Kidney tubule cell (primary cell): ENCODE measurements at places on chromosomes 4 and X.
A peak's percentile ranks its signal among the peaks of the same experiment; 100 is the strongest.

DNA sequence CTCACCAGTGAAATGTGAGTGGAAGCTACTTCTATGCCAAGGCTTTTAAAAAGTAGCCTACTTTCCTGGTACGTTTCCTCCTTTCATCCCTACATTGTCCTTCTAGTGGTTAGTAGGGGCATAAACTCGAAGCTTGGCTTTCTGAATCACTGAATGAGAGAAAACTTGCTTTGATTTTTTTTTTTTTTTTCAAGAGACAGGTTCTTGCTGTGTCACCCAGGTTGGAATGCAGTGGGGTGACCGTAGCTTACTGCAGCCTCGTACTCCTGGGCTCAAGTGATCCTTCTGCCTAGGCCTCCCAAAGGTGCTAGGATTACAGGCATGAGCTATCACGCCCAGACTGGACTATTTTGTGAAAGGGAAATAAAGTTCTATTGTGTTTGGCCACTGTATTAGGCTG, 89.1 kb upstream of the IGFBP7 start:
- DNase-seq, result peak; percentile 57

DNA sequence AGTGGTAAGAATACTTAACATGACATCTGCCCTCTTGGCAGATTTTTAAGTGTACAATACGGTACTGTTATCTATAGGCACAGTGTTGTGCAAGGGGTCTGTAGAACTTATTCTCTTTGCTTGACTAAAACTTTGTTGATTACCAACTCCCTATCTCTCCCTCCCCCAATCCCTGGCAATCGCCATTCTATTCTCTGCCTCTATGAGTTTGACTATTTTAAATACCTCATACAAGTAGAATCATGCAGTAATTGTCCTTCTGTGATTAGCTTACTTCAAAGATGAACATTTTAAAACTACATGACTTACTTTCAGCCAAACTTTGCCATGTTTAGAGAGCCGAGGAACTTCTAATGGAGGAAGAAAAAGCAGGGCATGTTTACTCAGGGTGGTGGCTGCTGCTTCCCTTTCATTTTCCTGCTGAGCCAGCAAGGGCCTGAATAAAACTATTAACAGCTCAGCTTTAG, 62.4 kb downstream of the APOO start:
- DNase-seq, result no peak

GRCh38 chr4:87283151-87283550, 39.5 kb downstream of the HSD17B13 start:
- no peak for DNase-seq

DNA sequence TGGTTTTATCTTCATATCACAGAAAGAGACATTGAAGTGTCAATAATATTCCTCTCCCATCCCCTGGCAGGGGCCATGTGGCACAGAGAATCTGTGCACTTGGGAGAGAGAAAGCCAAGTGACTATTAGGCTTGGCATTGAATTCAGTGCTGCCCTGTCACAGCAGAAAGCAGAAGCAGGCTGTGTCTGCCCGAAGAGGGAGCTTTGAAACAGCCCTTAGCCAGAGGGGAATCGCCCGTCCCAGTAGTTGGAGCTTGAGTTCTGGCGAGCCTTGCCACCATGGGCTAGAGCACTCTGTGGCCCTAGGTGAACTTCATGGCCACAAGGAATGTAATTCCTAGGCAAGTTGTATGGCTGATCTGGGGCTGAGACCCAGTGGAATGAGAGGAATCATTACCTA, 282.5 kb upstream of the PCDH10 start:
- DNase-seq, result no peak

DNA sequence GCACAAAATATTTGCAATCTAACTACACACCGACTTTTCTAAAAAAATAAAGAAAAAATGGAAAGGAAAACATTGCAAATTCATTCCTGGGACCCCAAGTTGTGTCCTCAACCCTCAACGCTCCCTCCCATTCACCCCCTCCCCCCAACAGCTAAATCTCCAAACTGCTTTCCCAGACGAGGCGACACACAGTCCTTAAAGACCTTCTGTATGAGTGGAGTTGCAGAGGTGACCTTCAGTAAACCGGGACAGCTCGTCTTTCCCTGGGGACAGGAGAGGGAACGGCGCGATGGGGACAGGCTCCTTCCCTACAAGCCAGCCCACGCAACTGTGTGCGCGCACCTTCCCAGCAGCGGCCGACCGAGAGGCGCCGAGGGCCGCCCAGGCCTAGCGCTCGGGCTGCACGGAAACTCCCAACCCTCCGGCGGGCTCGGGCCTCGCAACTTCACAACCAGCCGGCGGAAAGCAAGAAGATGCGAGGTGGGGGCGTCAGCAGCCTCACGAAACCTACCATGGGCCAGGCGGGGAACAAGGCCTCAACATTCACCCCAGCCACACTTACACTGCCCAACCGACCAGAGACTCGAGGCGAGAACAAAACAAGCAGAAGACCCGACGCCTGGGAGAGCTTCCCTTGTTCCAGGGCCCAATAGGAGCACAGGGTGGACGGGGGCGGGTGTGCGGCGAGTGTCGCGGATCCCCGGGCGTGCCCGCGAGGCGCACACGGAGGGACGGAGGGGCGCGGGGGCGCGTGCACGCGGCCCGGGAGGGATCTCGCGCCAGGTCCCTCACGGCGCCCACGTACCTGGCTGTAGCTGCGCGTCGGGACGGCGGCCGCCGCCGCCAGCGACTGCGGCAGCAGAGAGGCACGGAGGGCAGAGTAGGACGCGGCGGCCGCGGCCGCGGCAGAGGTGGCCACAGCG, 763 bp downstream of the GRSF1 start:
- peak; percentile 77 for DNase-seq

GRCh38 chrX:33726281-33727160, 405.6 kb downstream of the FAM47A start:
- no peak for DNase-seq

GRCh38 chr4:141786946-141787345, 150.6 kb downstream of the IL15 start:
- no peak for DNase-seq

DNA sequence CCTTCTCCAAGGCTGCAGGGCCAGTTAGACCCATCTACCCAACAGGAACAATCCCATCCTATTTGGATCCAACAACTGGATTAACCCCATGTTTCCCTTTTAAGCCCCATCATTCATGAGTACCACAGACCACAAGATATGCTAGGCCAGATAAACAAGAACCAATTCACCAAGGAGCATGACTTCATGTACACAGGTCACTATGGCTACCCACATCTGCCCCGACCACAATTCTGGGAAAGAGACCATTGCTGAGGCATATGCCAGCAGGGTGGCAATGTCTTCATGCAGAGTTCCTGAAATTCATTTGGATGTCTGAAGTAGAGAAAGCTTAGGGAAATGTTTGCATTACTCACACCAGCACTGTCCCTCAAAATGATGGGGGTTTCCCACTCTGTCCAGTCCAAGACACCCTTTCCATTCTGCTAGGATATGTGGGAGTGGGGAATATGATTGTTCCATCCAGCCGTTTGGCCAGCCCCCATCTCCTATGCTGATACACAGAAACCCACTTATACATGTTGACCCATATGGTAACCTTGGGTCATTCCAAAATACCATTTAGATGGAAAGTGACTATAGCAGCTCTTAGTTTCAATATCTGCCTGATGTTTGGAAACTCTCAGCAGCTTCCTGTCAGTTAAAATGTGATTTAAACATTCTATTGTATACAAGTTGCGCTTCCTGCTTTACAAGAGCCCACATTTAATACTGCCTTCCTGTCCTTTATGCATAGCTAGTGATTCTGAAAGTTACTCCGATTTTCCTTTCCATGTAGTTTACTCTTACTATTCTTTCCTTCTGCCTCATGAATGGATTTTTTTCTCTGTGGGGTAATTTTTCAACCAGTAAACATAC, 129.0 kb downstream of the AMMECR1 start:
- DNase-seq, result peak; percentile 57

GRCh38 chr4:121923306-121923705, 28.6 kb downstream of the TRPC3 start:
- DNase-seq, result no peak

- DNase-seq, result no peak
These were observed 24.0 kb upstream of the DSPP start for GRCh38 chr4:87584222-87584908.

GRCh38 chr4:152929888-152930287, 6.2 kb upstream of the FHDC1 start:
- no peak for DNase-seq

- DNase-seq, result peak; percentile 80
These were observed 6.7 kb upstream of the RUFY3 start for GRCh38 chr4:70715097-70715496.

- no peak for DNase-seq
These were observed 1020.0 kb upstream of the GRID2 start for GRCh38 chr4:91283726-91284230.

DNA sequence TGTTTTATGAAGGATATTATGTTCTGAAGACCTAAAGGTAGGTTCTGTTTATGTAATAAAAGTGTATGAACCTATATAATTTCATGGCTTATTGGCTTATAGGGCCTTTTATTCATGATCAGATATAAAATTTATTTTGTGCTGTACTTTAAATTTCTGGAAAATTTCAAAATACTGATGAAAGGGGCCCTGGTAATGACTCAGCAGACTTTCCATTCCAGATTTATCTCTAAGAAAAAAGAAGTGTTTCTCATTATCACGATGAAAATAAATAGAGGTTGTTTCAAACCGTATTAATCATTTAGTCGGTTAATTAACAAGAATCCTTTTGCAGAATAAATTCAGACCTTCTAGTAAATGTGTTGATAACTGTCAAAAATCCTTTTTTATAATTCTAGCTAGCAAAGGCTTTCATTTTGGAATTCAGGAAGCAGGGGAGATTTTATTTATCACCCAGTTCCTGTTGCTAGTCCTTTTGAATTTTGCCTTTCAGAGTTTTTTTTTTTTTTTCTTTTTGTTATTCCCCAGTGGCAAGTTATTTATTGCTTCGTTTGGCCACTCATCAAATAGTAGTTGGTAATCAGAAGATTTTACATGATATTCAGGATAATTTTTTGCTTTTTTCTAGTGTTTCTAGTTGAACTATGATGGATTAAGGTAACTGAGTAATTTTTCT, 5.4 kb upstream of the TAPT1 start:
- no peak for DNase-seq

DNA sequence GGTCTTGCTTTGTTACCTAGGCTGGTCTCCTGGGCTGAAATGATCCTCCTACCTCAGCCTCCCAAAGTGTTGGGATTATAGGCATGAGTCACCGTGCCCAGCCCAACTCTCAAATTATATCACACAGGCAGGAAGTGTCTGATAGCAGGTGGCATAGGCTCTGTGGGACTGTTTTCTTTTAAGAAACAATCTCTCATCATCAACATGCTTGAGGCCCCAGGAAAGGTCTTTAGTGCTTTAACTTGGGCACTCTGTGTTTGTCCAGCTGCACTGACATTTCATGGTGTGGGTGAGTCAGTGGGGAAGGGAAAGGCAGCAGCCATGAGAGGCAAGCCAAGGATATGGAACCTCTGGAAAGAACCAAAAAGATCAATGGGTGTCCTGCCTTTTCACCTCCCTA, 88.1 kb upstream of the TSPAN5 start:
- peak; percentile 27 for DNase-seq

GRCh38 chr4:113811359-113811758, 49.8 kb upstream of the CAMK2D start:
- peak; percentile 25 for DNase-seq

- no peak for DNase-seq
These were observed 26.6 kb downstream of the NFKB1 start for GRCh38 chr4:102527695-102528283.
